ENCODE measurements at places on chromosomes 12 and 14.

DNA sequence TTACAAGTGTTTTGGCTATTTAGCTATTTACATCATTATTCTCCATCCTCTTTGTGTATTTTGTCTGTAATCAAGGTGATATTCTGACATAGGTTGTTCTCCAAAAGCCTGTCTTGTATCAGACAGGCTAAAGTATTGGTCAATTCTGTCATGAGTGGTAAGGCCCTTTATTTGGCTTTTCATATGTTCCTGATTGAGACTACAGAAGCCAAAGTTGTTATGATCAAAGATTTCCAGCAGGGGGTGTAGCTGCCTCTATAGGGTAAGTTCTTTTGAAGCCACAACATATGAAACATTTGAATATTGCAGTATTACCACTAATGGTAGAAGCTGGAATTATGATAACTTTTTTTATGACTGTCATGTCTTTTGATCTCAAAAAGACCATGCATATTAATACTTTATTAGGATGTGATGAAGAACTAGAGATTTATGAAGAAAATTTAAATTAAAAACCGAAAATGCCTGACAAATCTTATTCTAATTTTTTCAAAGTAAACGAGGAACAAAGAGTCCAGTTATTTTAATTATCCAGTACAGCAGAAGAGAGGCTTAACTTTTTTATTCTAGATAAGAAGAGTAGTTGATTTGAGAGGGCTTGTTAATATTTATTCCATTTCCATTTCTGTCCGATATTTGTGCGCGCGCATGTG is 3.4 kb upstream of the ARHGAP5 start:
- DNase-seq, result no peak

- DNase-seq, result no peak
Observed at GRCh38 chr12:615620-616019, 47.6 kb downstream of the NINJ2 start.

GRCh38 chr12:115255257-115255656 is 571.3 kb upstream of the TBX3 start:
- no peak for DNase-seq

- DNase-seq, result no peak
Observed at GRCh38 chr12:34402899-34403705, 380.8 kb downstream of the ALG10 start.

DNA sequence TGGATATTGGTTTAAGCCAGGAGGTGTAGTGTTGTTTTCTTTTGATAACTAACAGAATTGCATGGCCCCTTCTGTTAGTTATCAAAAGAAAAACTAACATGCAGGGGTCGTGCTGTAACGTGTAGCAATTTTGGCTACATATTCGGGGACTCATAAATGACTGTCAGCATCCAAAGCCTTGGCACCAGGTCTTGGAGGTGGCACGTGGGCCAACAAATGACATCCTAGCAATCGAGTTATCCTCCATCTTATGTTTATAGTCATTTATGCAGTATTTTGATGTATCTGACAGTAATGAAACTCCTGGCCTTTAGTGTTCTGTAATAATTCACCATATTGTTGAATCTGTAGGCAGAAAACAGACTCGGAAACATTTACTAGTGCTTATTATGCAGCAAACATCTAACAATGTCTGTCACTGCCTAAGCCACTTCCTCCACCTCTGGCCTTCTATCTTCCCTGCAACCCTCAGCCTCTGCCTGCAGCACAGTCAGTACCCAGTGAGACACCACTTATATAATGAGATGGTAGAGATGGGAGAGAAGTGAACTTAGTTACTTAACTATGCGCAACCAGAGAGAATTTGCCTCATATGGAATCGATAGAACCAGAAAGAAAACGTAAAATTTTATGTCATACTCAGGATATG is 184.6 kb downstream of the AEBP2 start:
- DNase-seq, result no peak

- no peak for DNase-seq
Observed at GRCh38 chr14:45253754-45254310, 830 bp upstream of the MIS18BP1 start.

DNA sequence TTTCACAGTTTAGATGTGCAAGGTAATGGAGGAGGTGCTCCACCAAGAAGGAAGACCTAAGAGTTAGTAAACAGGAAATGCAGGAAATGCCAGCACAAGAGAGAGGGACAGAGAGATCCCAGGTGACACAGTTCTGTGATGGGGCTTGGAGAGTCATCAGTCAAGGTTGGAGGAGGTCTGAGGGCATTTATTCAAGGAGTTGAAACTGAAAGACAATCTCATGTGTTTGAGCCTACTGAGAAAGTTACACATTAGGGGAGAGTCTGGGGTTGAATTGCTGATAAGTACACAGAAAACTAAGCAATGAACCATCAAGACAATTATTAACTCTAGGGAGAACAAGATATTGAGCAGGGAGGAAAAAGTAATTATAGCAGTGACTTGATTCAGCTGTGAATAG is 138.5 kb downstream of the ANO6 start:
- DNase-seq, result no peak

DNA sequence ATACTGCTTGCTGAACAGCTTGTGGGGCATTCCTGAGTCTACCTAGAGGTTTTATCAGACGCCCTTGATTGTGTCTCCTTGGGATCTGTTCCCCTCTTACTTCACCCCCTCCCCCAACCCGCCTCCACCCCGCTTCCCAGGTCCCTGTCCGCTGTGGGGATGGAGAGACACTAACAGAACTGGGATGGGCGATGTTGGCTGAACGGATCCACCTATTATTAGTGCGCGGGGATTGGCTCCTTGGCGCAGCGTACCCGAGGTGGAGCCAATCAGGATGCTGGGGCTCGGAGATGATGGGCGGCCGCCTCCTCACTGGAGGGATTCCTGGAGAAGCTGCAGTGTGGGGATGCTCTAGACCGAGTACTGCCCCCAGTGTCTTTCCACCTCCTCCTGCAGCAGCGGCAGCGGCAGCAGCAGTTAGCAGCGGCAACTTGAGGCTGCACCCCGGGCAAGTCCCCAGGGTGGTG is at the start of gene SYT1:
Gene SYT1 (plus strand): TSS at position 372 of the 467 bp plus-strand sequence.
- no peak for DNase-seq

DNA sequence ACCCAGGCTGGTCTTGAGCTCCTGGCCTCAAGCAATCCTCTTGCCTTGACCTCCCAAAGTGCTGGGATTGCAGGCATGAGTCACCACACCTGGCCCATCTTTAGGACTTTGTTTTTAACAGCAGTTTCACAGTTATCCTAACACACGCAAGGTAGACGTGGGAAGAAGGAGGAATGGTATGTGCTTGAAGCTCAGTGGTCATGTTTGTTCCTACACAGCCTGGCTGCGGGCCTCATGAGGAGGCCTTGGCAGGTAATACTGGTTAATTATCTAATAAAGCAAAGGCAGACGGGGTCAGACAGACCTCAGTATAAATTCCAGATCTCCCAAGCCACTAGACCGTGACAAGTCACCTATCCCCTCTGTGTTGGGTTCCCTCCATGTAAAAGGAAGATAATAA is 271.8 kb downstream of the PCNX1 start:
- DNase-seq, result no peak

- no peak for DNase-seq
Observed at GRCh38 chr14:100048786-100049185, 16.4 kb upstream of the EVL start.

DNA sequence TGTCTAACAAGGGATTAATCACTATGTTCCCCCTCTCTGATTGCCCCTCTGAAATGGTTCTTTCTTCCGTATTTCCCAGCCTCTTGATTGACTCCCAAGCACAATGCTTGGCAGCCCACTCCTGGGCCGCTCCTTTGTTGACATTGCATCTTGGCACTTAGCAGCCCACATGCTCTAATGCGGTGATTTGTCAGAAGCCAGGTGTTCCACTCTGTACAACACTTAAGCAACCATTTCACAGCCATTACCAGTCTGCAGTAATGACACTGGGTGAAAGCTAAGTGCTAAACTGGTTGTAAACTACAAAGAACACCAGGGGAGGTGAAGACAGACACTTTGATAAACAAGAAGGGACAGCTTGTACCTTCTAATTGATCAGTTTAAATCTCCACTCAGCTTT is 353.5 kb downstream of the TMEM132D start:
- no peak for DNase-seq

GRCh38 chr14:23183479-23183878 is at the start of gene SLC7A8:
SLC7A8 (minus strand) TSS chr14:23183660; CDS start chr14:23182914, 746 bp downstream.
- DNase-seq, result no peak

GRCh38 chr14:68199554-68200151 is 380.1 kb downstream of the RAD51B start:
- no peak for DNase-seq

DNA sequence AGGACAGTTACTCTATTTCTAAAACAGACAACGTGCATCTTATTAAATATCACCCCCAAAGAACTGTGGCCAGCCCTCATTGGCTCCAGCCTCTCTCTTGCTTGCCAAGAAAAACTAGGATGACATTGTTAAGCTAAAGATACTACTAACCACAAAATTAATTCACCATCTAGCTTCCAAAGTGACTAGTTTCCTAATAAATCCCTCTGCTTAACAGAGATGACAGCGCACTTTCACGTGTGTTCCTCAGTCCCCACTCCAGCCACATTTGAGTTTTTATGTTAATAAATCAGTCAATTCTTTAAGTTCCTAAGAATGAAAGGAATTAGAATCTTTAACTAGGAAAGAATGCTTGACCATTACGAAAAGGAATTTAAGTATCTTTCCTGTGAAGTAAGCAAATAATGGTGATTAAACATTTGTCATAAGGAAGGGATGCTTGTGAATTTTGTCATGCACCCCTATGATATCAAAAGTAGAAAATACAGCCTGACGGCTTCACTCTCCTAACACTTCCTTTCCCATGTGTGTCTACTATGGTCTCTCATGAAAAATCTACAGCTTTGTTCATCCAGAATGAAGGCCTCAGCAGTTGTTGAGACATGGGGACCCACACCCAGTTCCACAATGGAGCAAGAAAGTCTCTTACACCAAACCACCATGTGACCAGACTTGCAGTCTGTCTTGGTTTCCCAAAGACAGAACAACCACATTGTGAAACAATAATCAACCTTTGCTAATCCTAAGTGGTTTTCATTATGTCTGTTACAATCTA is 8.1 kb downstream of the CORO1C start:
- DNase-seq, result no peak

- no peak for DNase-seq
Observed at GRCh38 chr12:59677857-59678256, 82.0 kb downstream of the SLC16A7 start.

DNA sequence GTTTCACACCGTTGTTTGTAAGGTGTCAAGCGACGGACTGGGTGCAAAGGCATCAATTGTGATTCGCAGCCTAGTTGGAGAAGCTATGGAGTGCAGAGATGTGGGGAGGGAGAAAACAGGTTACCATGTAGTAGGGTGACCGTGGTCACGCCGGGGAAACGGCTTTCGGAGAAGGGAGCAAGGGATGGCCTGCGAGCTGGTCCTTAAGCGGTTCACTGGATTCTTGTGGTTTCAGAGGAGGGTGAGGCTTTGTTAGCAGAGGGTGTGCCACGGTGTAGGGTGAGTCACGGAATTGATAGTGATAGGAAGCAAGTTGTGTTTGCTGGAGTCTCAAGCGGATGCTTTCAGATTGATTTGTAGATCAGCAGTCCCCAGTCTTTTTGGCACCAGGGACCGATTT is 2.3 kb downstream of the PIWIL1 start:
- no peak for DNase-seq

- DNase-seq, result no peak
Observed at GRCh38 chr12:107635139-107635538, 50.5 kb upstream of the PWP1 start.

- DNase-seq, result no peak
Observed at GRCh38 chr14:100393362-100393761, 70.2 kb downstream of the SLC25A47 start.

DNA sequence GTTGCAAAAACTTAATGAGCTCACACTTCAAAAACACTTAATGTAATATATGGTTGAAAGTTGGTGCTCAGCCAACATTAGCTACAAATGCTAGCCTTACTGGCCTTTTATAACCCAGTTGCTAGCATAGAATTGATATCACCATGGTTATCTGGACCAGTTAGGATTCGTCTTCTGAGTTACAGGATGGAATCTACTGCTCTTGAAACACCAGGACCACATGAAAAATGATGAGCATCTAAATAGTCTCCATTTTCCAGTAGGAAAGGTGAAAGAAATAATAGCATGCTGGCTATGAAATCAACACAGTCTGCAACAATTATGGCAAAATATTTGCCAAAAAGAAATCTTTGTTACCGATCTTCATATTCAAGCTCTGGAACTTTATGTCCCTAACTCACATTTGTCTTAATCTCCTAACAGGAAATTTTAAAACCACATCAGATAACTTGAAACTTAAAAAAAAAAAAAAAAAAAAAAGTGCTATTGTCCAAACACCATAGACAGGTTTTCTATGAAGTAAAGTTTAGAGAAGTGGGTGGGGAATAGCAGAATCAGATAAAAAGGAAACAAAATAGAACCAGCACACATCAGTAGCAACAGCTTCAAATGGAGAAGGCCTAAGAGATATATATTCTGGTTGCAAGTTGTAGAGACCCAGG is 12.6 kb upstream of the CD69 start:
- no peak for DNase-seq

GRCh38 chr12:100123316-100124095 is 19.2 kb downstream of the BLTP3B start:
- DNase-seq, result no peak

DNA sequence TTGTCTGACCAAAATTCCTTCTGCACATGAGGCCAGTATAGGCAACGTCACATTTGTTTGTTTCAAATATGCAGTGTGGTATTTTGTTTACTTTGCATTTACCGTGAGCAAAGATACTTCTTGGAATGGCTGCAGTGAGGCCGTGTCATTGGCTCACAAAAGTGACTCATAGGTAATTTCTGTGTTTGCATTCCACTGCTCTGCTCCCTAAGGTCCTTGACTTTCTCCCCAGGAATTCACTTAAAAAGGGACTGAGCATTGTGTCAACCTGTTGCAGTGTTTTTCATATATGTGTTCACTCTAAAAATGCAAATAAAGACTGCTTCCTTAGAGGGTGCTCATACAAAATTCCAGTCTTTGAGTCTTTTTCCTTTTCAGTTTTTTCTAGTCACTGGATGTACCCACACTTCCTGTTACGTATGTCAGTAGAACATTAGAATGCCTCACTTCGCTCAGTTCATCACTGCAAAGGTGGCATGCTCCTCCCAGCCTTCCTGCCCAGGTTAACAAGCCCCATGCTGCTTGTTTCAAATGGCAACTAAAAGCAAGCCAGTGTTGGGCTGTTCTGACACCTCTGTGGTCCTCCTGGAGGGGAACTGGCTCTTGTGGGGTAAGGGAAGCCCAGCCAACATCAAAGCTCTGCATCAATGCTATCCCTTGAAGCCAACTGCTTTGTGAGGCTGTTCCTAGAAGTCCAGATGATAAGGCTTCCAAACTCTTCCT is 9.1 kb downstream of the C12orf76 start:
- DNase-seq, result no peak

DNA sequence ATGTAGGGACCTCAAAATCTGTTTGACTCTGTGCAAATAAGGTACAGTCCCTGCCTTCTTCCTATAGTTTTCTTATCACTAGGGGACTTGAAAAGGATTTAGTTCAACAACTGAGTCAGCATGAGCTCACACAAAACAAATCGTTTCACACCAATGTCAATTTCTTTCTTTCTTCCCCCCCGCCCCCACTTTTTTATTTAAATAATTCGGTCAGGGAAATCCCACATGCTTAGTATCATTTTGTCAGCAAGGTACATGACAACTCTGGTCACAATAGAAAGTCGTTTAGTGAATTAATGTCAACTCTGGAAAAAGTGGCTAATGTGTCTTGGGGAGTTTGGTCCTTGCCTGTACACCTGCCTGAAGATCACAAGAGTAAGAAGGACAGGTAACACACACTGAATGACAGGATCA is 232.2 kb upstream of the PLEKHG7 start:
- DNase-seq, result no peak

- no peak for DNase-seq
Observed at GRCh38 chr14:97033556-97034081, 236.4 kb downstream of the VRK1 start.

Data from stimulated activated CD8-positive, alpha-beta memory T cell treated with anti-CD3 and anti-CD28 coated beads, Interleukin-7, amount 100 ng/mL, for 1 hour (primary cell).